Stimulated activated CD8-positive, alpha-beta memory T cell treated with anti-CD3 and anti-CD28 coated beads, Interleukin-7, amount 100 ng/mL, for 48 hours (primary cell): ENCODE measurements at places on chromosomes 5 and 9.
A peak's percentile ranks its signal among the peaks of the same experiment; 100 is the strongest.

- DNase-seq = no peak
Measured at GRCh38 chr5:40909264-40909663, at the start of gene C7. Gene C7 (plus strand): TSS chr5:40909497. CDS start chr5:40909611, 114 bp downstream.

DNA sequence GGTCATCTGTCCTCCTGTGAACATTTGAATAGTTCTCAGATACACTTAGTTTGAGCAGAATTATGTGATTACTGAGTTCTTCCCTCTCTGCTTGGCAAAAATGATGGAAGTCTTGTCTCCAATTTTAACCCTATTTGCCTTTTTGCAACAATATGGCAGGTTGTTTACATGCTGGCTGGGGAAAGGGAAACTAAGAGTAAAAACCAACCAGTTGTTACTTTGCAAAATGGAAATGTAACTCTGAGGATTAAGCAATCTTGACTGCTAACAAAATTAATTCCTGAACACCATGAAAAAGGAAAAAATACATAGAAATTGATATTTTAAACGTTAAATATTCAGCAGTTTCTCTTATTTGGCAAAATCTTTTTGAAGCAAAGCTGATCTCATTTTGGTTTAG lies 11.1 kb downstream of the SIT1 start:
- DNase-seq = no peak

- DNase-seq = no peak
Measured at GRCh38 chr9:104456831-104457230, 47.2 kb upstream of the OR13F1 start.

DNA sequence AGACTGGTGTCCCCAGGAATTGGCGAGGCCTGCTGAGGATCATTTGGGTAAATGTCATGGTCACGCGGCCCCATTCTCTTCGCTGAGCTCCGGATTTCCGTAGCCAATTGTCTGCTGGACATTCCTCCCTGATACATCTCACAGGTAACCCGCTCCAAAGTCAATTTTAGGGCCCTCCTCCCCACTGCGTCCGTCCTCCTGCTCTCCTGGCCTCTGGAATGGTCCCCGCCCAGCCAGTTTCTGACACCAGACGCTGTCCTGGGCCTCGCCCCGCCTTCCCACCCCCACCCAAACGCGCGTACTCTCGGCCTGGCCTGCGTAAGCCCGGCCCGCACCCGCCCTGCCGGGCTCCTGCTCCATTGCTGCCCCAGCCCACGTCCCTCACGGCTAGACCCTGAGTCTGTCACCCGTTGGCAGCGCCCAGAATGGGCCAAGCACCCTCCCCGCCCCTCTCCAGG lies 202.0 kb downstream of the AUH start:
- DNase-seq = no peak

- no peak for DNase-seq
Measured at GRCh38 chr5:16776611-16777251, 159.4 kb downstream of the MYO10 start.

DNA sequence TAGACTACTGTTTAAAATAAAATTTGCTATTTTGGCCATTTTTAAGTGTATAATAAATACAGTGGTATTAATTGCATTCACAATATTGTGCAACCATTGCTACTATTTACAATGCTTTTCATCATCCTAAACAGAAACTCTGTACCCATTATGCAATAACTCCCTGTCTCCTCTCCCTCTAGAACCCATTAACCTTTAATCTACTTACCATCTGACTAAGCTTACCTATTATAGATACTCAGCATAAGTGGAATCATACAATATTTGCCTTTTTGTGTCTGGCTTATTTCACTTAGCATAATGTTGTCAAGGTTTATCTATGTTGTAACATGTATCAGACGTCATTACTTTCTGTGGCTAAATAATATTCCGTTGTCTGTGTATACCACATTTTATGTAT lies 25.9 kb downstream of the CD14 start:
- DNase-seq = no peak

GRCh38 chr5:170440771-170441392 lies 51.7 kb upstream of the KCNMB1 start:
- no peak for DNase-seq

DNA sequence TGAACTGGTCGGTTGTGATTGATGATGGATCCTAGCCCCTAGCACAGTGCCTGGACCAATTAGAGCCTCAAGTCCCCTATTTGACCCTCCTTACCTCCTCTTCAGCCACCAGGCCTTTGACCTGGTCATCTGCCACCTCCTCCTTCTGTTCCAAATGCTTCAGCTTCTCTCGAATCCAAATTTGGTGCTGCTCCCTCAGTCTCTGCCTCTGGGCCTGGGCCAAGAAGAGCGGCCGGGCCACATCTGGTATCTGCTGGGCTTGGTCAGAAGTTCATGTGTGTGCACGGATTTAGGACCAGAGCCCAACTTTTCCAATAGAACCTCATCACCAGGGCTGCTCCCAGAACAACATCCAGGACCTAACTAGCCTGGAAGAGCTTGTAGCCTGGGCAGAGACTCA lies 6.5 kb downstream of the SLC35A4 start:
- no peak for DNase-seq

- no peak for DNase-seq
Measured at GRCh38 chr5:176610435-176610773, 448 bp upstream of the GPRIN1 start.

- DNase-seq = no peak
Measured at GRCh38 chr5:149932445-149933350, 11.9 kb downstream of the PDE6A start.

- no peak for DNase-seq
Measured at GRCh38 chr9:124146031-124146561, 111.7 kb upstream of the NEK6 start.

- no peak for DNase-seq
Measured at GRCh38 chr5:139382807-139383206, 290 bp downstream of the SLC23A1 start.

- DNase-seq = no peak
Measured at GRCh38 chr5:142192286-142193113, 83.9 kb downstream of the NDFIP1 start.

DNA sequence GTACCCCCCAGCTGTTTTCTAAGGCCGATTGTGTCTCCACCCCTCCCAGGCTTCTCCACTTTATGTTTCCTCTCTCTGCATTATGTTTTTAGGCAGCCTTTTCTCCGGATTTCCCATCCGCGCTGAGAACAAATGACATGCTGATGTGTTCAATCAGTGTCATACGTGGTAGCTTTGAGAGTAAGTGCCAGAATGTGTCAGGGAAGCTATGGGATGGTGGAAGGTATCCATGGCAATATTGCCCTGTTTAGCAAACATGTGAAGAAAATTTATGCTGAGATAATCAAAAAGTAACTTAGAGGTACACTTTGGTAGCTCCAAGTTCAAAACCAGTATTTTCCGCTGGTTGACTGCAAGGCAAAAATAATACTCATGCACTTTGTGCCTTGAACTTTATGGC lies 36.6 kb upstream of the LECT2 start:
- no peak for DNase-seq

DNA sequence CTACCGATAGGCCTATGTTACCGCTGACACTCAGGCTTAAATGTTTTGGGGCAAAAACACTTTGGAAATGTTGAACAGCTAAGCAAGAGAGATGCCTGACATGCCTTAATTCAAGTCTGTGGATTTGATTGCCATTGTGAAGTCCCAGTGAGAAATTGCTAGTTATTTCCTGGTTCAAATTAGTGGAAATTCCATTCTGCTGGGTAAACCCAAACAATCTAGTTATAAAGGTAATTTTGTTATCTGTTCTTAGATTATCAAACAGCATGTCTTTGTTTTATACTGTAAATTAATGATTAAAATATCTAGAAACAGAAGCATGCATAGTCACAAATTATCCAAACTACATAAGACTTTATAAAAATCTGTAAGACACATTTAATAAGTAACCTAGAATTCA lies 96.6 kb downstream of the PJA2 start:
- no peak for DNase-seq

GRCh38 chr5:159203351-159203750 lies 6.0 kb downstream of the RNF145 start:
- DNase-seq = no peak

GRCh38 chr5:117623042-117623805 lies 1048.6 kb upstream of the SEMA6A start:
- DNase-seq = no peak

GRCh38 chr9:93624431-93624834 lies 48.0 kb downstream of the PHF2 start:
- no peak for DNase-seq

DNA sequence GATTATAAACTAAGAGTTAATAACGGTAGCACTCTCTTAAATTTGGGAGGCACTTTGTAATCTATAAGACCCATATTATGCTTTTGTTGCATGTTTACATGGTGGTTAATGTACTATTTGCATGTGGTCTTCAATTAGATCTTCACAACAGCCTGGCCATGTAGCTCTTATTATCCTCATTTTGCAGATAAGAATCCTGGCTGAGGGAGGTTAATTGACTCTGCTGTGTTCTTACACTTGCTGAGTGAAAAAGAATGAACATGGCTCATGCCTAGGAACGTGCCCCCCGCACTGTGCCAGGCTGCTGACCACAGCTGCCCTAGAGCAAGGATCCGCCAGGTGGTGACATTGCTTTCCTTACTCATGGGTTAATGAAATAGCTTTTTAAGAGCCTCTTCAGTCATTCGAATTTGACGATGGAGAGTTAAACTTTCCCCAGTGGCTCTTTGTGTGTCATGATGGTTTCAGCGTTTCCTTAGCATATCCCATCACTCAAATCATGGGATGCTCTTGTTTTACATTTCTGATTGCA lies 97.9 kb downstream of the CDH6 start:
- DNase-seq = no peak

- DNase-seq = no peak
Measured at GRCh38 chr9:33289936-33290246, 425 bp upstream of the NFX1 start.

DNA sequence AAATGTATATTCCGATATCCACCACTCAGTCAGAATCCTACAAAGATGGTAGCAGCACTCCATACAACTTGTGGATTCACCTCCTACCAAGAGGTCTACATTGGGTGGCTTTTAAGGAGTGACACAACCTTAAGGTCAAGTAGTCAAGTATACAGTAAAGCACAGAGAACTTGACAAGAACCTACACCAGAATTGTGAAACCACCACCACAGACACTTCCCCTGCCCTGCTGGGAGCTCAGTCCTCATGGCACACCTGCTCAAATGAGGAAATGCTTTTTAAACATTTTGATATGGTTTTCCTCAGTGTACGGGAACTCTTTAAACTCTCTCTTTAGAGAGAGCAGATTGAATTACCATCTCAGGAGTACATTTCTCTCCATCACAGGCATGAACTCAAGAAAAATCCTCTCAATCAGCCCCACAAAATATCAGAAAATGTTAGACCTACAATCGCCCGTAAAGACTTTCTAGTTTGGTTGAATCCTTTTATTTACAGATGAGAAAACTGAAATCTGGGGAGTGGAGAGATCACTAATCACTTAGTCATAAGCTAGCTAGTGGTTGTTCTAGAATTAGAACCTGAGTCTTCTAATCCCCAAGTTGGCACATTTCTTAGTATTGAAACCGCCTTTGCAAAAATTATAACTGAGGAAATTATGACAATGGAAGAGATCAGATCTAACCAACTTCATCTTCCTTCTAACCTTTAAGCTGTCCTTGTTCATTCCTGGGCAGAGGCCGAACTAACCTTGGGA lies 38.5 kb upstream of the NR4A3 start:
- no peak for DNase-seq

DNA sequence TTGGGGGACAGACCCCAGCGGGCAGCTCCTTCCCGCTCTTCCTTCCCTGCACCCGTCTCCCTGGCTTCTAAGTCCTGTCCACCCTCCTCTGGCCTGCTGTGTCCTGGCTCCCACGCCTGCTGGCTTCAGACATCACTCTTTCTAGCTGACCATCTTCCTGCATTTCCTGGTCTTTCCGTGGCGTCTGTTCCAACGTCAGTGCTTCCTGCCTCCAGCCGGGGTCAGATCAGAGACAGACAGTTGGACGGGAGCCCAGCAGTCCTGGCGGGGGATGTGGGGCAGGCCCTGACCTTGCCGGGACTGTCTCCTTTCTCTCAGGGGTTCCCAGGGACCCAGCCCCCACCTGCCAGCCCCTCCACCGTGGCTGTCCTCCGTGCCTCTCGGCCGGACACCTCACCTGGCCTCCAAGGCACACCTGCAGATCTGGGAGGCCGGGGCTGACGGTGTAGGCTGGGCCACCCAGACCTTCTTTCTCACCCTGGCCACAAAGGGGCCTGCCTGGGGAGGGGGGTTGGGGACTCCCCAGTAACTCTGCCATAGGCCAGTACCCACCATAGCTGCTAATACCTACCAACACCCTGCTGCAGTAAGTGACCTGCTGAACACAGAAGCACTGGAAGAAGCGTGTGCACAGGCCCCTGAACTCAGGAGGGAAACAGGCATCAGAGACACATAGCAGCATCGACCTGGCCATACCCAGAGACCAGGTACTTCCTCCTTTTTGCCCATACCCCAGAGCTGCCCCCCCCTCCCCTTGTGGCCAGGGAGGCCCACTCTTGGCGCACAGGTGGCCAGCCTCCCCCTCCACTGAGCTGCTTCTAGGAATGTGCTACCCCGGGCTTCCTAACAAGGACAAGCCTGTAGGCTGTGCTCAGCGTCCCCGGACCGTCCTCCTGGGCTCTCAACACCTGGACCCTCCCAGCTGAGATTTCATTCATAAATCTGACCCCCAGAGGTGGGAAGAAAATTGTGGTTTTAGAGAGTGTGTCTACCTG lies 5.1 kb downstream of the NRARP start:
- DNase-seq = no peak

DNA sequence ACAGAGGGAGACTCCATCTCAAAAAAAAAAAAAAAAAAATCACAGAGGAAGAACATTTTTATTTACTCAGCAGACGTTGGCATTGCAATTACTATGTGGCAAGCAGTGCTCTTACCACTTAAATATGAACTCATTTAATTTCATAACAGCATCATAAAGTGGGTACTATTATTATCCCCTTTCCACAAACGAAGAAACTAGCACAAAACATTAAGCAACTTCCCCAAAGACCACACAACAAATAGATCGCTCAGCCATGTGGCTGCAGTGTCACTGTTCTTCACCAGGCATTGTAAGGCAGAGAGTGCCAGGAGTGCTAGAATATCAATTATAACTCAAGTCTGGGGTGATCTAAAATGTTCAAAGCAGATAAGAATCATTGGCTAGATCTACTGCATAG lies 69.8 kb upstream of the PLPP6 start:
- no peak for DNase-seq

GRCh38 chr9:2802494-2802921 lies 41.4 kb downstream of the PUM3 start:
- no peak for DNase-seq

DNA sequence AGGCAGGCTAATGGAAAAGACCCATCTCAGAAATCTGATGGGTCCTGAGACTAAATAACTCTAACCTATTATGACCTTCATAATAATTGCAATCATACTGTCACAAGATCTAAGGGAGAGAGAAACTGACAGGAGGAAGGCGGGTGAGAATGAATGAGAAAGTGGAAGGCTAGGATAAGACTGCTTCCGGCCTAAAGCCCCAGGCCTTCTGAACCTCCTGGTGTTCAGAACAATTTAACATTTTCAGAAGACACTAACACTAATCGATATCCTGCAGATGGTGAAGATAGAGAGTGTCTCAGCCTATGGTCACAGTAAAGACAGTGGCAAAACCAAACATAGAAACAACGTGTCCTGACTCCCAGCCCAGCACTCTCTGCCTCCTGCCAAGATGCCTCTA lies 1.2 kb downstream of the RPS14 start:
- no peak for DNase-seq

- DNase-seq = peak; percentile 62
Measured at GRCh38 chr9:91033797-91034196, 232.2 kb downstream of the SYK start.
